Hindlimb muscle (tissue), 1 donor: ENCODE measurements at places on chromosomes 3 and 15. TPM values are rescaled to one million over a fixed set of nuclear protein-coding genes. Genes with fewer than 3 reads are reported as not detected.
A peak's percentile ranks its signal among the peaks of the same experiment; 100 is the strongest.

The GP5 gene
- 0.18 TPM for polyA plus RNA-seq

The FSIP1 gene
- 0.94 TPM for polyA plus RNA-seq

The ARPC4 gene
- polyA plus RNA-seq = 73.9 TPM

- DNase-seq = no peak
Observed at GRCh38 chr3:120244834-120245225, 40.2 kb downstream of the GPR156 start.

DNA sequence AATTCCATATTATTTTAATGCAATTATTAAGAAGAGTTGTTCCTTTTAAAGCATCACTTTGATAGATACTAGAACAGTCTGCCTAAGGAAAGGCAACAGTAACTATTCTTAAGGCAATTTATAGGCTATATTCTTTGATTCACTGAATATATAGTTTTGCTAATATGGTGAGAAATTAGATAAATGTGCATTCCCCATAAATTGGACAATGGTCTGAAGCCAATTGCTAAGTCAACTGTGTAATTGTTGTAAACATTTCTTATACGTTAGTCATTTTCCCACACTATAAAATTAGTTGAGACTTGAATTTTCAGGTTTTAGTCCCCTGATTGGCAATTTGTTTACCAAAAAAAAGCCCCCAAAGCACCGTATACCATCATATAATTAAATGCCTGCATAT is 263.0 kb upstream of the NECTIN3 start:
- DNase-seq = no peak

GRCh38 chr3:14203521-14204079 is 25.0 kb downstream of the LSM3 start:
- peak; percentile 85 for DNase-seq

- DNase-seq = no peak
Observed at GRCh38 chr15:87689716-87690115, 566.8 kb downstream of the NTRK3 start.

GRCh38 chr3:73136941-73137340 is 75.5 kb downstream of the EBLN2 start:
- peak; percentile 23 for DNase-seq

The KNL1 gene
- polyA plus RNA-seq = 9.0 TPM

DNA sequence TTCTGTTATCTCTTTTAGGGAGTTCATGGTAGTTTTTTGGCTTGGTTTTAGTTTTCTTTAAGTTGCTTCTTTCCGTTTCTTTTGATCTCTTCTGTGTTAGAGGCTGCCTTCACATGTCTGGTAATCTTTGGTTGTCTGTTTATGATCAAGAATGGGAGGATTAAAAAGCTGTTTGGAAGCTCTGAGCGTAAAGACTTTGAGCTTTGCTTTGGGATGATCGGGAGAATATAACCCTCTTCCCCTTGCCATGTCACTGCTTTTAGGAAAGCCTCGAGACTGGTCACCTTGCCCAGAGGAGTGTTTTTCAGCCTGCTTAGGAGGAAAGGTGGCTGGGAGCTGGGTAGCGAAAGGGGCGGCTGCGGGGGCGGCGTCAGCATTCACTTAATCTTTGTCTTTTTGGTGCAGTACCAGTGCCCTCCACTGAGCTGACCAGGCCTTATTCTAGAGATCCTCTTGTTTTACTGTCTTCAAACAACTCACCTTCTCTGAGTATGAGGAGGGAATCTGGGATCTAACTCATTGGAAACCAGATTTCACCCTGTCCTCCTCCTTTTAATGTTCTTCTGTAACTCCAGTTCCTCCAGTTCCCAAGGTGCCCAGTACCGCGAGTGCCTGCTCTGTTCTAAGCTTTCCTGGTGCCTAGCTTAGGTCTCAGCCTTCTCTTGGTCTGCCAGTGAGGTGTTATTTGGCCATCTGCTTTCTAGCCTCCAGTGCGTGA is 15.5 kb downstream of the TATDN2 start:
- DNase-seq = no peak

DNA sequence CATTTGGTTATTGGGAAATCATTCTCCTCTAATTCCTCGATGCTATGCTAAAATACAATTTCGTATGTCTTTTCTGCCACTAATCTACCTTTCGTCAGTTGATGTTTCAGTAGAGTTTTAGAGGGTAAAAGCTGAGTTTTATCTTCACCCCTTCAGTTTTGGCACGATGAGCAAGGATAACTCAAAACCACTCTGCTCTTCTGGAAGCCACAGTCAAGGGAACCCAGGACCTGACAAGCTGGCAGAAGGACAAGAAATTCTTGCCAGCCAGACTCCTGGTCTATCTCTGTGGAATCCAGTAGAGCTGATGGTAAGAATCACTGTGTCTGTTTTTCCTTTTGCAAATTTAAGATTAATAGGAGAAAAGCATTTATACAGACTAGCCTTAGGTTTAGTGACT is 414.4 kb upstream of the LRRC3B start:
- no peak for DNase-seq

The SLC51B gene
- 2.4 TPM for polyA plus RNA-seq

DNA sequence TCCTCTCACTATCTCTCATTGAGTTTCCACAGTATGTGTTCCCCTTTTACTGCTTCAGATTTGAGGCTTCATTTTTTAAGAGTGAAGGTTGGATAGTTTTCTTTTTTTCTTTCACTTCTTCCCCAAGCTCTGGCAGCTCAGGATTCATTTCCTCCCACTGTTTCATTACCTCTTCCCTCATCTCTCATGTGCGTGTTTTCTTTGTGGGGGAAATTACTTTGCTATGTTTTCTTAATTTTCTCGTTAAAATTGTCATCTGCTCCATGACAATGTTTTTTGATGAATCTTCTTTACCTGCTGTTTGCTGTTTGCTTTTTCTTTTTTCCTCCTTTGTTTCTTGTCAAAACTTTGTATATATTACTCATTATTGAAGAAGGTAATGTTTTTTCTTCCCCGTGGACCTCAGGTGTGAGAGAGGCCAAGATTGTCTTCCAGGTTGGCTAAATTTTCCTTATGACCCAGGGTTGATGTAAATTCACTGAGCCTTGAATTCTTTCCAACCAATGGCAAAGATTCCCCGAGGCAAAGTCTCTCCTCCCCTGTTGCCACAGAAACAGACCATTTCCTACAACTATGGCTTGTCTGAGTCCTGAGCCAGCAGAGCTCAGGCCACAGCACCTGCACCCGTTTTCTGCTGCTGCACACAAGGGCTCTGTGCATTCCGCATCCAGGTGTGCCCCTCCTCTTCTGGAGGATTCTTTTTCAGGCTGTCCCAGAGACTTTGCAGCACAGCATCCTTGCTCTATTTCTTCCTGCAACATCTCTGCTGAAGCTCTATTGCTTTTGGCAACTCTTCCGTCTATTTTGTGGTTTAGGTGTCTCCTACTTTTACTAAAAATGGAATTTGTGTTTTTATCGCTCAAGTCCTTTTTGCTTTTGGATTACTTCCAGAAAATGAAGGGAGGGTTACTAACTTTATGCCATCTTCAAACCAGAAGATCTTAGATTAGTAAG is 66.1 kb downstream of the NOX5 start:
- DNase-seq = peak; percentile 70

DNA sequence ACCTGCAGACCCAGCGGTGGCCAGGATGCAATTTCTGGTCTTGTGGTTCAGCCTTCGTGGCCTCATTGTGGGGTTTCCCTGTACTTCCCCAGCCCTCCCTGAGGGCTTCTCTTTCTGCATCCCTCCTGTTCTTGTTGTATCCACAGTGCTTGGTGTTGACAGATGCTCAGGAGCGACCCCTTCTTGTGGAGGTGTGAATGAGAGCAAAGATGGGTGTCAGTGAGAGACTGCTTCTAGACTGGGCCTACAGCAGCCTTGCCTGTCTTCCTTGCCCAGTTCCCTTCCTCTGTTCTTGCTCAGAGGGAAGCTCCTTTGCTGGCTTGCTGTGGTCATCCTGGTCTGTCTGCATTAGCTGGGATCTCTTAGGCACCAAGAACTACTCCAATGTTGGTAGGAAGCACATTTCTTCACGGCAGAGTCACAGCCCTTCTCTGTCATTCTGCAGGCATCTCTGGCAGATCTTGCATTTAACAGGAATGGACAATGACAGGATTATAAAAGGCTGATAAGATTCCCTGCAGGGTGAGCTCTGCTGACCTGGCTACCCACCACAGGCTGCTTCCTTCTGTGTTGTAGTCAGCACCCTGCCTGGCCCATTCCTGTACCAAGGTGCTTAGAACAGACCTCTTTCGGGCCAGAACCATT is 317.8 kb upstream of the C2CD4B start:
- DNase-seq = no peak

DNA sequence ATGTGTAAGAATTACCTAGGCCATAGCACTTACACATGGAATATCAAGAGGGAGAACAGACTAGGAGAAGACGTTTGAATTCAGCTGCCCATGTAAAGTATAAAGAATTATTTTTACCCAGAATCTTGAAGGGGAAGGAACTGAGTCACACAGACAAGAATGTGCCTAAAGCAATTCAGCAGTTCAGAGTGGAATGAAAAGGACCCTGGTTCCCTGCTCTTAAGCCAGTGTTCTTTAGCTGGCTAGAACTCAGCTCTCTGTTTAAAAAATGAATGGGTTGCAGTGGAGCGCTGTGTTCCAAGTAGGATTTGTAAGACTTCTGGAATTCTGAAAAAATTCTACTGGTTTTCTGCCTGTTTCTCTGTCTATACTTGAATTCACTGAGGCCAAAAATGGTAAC is 440.2 kb downstream of the LPP start:
- no peak for DNase-seq

- DNase-seq = no peak
Observed at GRCh38 chr3:73114711-73115110, 53.3 kb downstream of the EBLN2 start.

The ZNF620 gene
- polyA plus RNA-seq = 3.5 TPM

The DYNLT2B gene
- polyA plus RNA-seq = 11.5 TPM

The ZNF148 gene
- 21.8 TPM for polyA plus RNA-seq

DNA sequence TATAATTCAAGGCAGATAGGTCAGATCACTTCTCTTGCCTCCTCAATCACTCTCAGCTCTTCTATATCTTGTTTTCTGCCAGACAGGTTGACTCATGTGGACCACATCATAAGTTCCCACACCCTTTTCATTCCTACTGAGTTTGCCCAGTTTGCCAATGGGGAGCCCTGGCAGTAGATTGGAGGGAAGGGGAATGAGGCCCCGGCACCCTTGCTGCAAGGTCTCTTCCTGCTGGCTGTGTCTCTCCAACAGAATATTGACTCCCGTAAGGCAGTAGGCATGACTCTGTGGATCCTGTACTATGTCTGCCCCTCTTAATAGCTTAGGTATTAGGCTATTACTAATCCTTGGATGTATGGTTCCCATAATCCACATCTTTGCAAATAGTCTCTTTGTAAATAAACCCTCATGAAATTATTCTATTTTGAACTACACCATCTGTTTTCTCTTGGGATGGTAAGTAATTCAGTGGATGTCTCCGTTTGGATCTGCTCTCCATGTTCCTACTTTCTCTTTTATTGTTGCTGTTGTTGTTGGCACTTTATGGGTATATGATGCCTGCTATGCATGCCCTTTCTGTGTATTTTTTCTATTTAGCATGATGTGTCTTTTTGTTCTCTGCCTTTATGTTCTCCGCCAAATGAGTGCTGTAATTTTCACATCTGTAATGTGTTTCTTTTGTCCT is 65.5 kb upstream of the DCBLD2 start:
- no peak for DNase-seq

- DNase-seq = no peak
Observed at GRCh38 chr3:50268703-50269451, at the start of gene SEMA3B. Gene SEMA3B, plus strand, starts transcription at chr3:50269147. Its CDS starts 94 bp downstream, at chr3:50269241.

DNA sequence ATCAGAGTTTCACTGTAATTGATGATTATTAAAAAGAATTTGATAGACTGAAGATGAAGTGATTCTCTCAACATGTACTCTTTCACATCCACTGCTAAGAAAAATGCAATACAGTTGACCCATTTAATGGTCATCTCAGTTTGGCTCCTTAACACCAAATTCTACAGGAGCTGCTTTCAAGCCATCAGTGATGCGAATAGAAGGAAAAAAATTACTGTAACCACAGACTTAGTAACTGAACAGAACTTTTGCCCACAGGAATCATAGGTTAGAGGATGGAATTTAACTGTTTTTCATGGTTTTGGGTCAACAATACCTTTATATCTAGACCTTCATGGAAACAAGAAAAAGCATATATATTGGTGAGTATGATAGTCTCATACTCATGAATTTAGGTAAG is 633.5 kb downstream of the CADM2 start:
- no peak for DNase-seq

DNA sequence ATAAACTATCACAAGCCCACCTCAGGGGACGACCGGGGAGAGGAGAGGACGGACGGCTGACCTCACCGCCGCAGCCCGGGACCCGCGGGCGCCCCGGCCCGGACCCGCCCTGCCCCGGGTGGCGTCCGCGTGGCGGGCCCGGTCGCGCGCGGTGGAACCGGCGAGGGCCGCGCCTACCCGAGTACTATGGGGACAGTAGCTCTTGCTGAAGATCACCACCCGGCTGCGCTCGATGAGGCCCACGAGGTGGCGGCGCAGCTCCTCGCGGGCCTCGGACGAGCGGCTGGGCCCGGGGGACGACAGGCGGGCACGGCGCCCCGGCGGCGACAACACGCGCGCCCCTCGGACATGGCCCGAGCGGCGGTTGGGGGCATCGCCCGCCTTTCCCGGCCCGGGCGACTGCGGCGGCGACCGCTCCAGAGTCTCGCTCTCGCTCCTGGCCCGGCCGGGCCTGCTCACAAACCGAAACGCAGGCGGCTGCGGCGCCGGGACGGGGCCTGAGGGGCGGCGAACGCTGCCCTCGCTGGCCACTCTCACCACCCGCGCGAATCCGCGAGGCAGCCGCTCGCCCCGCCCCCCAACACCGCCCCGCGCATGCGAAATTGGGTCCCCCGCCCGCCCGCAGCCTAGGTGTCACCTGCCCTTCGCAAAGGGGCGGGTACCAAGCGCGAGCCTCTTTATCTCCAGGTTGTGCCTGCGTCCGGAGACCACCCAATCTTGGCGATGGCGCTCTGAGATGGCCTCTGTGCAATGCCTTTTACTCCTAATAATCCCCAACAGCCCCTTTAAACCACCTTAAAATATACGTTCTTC is at the start of gene TXNRD3:
TSS of gene TXNRD3 (minus strand) at position 554 of the 813 bp plus-strand sequence.
- DNase-seq = peak; percentile 71

GRCh38 chr3:52095990-52096775 is 39.8 kb upstream of the DUSP7 start:
- no peak for DNase-seq

DNA sequence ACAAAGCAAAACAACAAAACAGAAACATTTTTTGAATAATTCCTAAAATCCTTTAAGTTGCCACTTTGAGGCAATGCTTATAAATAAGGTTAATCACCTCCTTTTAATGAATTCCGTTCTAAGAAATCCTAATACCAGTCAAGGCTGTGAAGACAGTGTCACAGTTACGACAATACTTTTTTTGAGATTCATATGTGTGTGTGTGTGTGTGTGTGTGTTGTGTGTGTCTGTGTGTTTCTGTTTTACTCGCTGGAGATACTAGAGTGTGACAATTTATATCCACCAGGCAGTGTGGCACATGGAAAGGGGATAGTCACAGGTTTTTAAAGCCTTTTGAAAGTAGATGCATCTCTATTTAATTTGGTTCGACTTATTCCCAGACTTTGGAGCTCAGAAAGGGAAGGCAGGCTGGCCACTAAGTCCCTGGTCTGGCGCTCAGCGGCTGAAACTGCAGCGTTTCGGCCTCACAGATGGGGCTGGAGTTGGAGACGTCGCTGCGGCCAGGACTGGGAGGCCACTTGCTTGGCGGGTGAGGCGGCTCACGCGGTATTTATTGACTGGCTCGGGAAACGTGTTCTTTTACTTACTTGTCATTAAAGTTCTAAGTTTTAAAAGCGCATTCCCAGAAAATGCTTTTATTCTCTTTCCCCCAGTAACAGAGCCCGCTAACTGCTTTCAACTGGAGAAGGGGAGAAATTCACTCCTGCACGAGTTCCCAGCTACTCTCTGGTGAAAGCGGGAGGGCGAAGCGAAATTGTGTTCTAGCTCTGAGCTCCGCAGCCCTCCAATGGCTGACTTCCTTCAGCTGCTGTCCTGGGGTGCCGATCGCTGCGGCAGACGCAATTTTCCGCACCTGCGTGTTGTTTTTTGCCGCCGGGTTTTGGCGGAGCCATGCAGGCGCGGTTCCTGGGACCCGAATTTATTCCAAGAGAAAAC is 13.7 kb downstream of the ZIC1 start:
- DNase-seq = no peak
